ENCODE measurements at places on chromosomes 1 and 21.

DNA sequence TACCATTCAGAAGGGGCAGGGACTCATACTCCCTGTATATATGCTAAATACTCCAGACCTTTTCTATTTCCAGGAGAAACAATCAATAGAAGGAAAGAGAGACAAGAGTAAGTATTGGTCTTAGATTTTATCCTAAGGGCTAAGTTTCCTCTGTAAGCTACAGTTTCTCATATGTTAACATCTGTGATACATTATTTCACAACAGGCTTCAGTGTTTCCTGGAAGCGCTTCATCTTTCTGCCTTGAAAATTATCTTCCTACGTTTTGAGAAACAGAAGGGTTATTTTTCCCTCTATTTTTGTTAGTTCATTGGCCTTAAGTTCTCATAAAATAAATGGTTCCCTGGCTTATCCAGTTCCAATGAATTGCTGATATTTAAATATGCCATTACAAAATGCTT is 15.6 kb downstream of the FMO1 start:
- DNase-seq = no peak

DNA sequence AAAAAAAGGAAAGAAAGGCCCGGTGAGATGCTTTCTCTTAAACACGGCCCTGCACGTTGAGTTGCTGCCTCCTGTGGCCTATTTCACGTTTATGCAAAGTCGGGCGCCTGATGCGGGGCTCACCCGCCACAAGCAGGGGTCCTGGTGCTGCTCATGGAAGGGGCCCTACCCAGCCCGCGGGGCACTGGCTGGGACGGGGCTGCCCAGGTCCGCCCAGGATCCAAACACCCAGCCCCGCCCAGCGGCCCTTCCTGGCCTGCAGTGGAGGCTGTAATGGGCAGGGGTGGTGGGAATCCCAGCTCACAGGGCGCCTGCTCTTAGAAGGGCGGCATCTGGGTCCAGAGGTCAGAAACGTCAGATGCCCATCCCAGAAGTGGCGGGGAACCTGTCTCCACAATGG is 1.6 kb downstream of the COL6A2 start:
- no peak for DNase-seq

DNA sequence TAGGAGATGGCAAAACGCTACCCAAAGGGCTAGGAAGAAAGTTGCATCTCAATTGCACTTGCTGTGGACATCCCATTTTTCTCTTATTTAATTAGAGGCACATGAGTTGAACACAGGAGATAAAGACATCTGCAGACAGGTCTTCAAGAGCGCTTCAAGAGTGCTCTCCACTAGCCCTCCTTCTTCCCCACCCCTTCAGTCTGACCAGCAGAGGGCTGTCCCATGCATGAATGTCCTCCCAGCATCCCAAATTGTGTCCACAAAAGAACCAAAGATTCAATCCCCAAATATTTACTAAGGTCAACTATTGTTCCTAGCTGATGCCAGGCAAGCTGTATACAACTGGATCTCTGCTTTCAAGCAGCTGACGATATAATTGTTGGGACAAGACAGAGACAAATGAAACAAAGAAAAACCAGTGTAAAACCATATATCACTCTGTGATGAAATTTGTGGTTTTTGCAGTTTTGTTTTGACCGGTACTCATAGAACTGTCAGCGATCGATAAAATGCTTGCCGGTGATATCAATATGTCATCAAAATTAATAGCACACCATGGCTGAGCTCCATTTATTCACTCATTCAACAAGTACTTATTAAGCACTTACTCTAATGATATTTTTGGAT is 174.2 kb downstream of the TNR start:
- DNase-seq = no peak

- no peak for DNase-seq
These were observed 109.4 kb downstream of the NAV1 start for GRCh38 chr1:201648066-201648906.

- DNase-seq = no peak
These were observed 119.7 kb upstream of the ZNF648 start for GRCh38 chr1:182181167-182181572.

DNA sequence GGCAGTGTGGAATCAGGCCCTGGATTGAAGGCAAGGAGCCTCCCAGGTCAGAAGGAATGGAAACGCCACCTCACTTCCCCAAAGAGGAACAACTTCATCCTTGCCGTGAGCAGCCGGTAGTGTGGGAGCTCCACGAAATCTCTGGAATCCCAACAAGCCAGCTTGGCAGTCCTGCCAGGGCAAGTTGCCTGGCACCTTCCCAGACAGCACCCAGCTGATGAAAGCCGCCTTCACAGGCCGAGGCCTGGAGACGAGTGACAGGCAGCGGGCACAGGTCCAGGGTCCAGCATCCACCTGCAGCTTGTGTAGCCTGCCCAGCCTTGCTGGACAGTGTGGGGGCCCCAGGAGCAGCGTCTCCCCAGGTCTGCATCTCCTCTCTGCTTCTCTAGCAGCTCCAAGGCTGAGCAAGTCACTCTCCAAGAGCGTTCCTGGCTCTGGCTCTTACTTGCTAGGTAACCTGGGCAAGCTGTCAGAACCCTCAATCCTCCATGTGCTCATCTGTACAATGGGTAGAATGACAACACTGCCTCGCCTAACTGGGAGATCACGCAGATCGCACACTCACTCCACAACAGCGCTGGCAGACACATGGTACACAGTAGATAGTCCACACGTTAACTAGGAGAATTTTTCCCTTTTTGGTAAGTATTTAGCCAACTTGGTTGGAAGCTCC is 43.0 kb downstream of the ACOT7 start:
- no peak for DNase-seq
